ENCODE measurements at places on chromosomes 1 and 21.
A peak's percentile ranks its signal among the peaks of the same experiment; 100 is the strongest.

DNA sequence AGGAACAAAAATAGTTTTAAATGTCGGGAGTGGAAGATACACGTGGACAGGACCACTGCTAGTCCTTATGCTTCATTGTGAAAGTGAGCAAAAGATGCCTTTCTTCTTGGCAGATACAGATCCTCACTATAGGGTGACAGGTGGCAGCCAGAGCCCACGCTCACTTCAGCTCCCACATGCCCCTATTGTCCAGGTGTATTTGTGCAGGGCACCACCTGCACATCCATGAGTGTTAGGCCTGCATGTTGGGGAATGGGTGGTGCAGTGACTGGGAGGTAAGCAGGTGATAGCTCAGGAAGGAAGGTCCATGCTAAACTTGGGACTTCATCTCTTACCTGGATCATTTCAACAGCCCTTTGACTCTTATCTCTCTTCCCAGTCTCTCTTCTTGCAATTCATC is 27.4 kb downstream of the SLC5A9 start:
- DNase-seq, result no peak

- DNase-seq, result no peak
These were observed at the start of gene MPL for GRCh38 chr1:43337588-43337987. Gene MPL, plus strand, starts transcription at chr1:43337818. Its CDS starts 31 bp downstream, at chr1:43337849.

DNA sequence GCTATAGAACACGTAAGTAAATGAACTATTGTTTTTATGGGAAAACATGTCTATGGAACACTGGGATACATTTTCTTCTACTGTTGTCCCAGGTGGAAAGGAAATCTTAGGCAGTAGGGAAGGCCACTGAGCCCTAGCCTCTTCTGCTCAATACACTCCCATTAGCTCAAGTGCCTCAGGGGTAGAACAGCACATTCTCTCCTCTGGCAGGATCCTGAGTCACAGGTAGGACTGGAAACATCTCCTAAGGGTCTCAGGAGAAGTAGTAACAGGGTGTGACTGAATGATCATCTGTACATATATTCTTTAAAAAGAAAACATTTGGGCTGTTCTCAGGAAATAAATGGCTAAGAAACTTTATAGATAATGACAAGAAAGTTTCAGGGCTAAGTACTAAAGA is 175.6 kb upstream of the ESRRG start:
- no peak for DNase-seq

GRCh38 chr21:38236232-38236631 is 20.6 kb upstream of the KCNJ15 start:
- no peak for DNase-seq

- DNase-seq, result peak; percentile 25
These were observed 38.0 kb downstream of the ZBTB8OS start for GRCh38 chr1:32612189-32612881.

- no peak for DNase-seq
These were observed 19.2 kb upstream of the BACH1 start for GRCh38 chr21:29279558-29279957.

- DNase-seq, result no peak
These were observed 43.7 kb downstream of the ADAMTS1 start for GRCh38 chr21:26801498-26801897.

DNA sequence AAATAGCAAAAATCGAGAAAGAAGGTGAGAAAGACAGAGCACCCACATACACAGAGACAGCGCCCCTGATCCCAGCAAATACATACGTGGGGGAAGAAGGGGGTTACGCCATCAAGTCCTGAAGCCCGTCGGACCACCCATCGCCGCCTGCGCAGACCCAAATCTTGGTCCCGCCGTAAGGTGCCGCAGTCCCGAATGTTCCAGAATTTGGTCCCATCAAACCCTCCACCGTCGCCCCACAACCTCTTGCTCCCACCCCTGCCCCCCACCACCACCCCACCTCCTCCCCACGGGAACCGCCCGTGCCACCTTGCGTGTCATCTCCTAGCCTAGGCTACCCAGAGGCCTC is 71.7 kb downstream of the CD46 start:
- DNase-seq, result no peak

GRCh38 chr1:16120940-16121410 is 34.9 kb downstream of the EPHA2 start:
- no peak for DNase-seq

- peak; percentile 73 for DNase-seq
These were observed at the start of gene ETS2 for GRCh38 chr21:38805328-38806152. Gene ETS2, plus strand, starts transcription at chr21:38805929. Its CDS starts 4,106 bp downstream, at chr21:38810035.

DNA sequence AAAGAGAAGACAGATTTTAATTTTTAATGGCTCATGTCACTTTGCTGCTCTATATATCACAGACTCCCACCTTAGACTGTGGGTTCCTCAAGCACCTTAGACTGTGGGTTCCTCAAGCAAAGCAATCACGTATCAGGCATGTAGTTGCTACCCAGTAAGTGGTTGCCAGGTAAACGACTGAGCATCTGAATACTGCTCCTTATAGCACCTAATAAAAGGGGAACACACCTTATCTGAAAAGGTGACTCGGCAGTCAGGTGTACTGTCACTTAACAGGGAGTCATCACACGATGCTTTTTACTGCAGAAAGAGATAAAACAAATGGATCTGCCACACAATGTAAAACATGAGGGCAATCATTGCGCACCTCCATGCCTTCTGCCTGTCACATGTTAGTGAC is 92.5 kb upstream of the LPGAT1 start:
- no peak for DNase-seq

DNA sequence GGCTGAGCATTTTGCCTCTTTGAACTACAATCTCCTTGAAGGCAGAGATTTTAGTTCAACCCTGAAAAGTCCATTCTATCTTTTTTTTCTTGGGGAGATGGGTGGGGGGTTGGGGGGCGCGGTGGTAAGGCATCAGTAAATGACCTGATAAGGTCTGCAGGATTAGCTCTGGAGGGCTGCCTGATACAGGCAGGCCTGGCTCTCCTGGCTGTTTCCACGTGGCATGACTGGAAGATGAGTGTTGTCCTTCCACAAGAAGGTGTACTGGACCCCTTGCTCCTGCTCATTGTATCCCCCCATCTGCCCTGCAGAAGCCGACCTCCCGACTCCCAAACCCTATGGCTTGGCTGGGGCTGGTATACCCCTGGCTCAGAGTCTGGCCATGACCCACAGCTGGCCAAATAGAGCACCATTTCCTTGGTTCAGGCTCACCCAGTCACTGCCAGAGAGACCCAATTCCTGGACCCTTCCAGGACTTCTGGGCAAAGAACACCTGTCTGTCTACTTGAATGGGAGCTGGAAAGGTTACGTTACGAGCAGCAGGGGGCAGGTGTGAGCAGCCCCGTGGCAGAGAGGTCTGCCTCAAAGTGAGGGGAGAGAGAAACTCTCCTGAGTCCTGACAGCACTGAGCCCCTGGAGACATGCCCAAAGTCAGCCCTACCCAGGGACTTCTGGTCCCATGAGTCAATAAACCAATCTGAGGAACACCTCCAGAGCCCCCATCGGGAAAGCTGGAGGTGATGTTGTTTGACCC is 17.0 kb downstream of the DHRS3 start:
- peak; percentile 46 for DNase-seq

- DNase-seq, result no peak
These were observed 193.5 kb downstream of the PAPPA2 start for GRCh38 chr1:176656257-176656995.

DNA sequence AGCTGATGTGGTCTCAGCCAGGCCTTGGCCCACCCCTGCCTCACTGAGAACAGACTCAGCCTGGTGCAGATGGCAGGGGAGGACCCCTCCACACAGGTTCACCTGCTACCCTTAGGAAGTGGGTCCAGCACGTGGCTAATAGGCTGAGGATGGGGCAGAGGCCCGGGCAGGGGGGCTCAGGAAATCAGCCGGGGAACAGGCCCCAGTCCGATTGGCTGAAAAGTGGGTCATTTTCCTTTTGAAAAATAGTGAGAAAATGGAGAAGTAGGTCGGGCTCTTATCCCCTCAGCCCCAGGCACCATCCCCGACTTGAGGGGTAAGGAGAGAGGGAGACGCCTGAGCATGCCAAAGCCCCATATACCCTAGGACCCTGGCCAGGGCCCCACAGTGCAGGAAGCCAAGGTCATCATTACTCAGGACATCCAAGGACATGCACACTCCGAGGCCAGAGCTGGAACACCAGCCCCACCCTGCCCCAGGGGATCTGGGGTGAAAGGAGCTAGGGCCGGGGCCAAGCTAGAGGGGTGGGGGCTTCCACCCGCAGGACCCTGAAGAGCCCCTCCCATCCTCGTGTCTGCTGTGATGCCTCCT is 11.0 kb downstream of the DLGAP3 start:
- DNase-seq, result no peak

GRCh38 chr21:43304206-43304605 is 122.7 kb downstream of the SIK1 start:
- peak; percentile 14 for DNase-seq

DNA sequence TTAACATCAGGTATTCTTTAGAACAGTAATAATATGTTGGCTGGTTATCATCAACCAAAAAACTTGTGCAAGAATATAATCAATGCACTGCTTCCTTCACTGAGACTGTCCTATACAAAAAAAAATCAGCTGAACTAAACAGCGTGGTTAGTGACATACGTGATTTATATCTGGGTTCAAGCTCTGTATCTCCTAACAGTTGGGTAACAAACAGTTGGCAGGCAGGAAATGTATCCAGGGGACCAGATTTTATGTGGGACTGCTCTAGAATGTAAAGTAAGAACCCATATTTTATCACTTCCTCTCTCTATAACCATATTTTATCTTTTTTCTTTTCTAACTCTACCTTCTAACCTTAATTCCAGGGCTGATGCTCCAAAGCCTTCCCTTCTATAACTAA is 8.0 kb downstream of the ACBD6 start:
- no peak for DNase-seq

DNA sequence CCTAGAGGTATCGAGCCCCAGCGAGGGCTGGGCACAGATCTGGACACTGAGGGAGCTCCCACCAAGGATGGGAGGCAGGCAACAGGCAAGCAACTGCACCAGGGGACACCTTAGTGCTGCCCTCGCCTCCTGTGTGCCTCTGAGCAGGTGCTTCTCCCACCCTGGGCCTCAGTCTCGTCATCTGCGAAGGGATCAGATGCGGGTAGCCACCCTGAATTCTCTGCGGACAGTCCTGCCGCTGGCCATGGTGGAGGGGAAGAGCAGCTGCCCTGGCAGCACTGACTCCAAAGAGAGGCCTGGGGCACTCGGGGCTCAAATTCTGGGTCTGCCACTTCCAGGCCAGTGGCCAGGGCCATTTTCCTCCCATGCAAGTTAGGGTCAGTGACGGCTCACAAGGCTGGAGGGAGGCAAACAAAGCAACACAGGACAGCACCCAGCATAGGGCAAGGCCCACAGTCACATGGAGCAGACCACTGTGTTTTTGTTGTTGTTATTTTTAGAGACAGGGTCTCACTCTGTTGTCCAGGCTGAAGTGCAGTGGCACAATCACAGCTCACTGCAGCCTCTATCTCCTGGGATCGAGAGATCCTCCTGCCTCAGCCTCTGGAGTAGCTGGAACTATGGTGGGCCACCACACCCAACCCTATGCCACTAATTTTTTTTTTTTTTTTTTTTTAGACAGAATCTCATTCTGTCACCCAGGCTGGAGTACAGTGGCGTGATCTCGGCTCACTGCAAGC is 7.1 kb upstream of the SDC3 start:
- no peak for DNase-seq

- no peak for DNase-seq
These were observed 19.6 kb downstream of the CA6 start for GRCh38 chr1:8965121-8965820.

DNA sequence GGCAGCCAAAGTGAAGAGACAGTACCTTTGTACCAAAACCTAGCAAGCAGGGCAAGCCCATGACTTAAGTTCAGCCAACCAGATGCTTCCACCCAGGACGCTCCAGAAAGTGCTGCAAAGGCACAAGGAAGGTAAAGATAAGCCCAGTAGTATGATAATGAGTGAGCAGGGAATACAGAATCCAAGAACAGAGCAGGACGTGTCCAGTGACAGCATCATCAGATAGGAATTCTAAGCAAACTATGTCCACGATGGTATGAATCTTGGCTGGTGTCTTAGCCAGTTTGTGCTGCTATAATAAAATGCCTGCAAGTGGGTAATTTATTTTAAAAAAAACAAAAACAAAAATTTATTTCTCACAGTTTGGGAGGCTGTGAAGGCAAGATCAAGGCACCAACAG is 13.6 kb downstream of the GJA4 start:
- no peak for DNase-seq

Measured in CD8-positive, alpha-beta memory T cell (primary cell).